NCI-H226 (cell line): ENCODE measurements at places on chromosomes 4 and X.
A peak's percentile ranks its signal among the peaks of the same experiment; 100 is the strongest.

- peak; percentile 78 for DNase-seq
Measured at GRCh38 chr4:101967697-101968346, 177.3 kb downstream of the BANK1 start.

DNA sequence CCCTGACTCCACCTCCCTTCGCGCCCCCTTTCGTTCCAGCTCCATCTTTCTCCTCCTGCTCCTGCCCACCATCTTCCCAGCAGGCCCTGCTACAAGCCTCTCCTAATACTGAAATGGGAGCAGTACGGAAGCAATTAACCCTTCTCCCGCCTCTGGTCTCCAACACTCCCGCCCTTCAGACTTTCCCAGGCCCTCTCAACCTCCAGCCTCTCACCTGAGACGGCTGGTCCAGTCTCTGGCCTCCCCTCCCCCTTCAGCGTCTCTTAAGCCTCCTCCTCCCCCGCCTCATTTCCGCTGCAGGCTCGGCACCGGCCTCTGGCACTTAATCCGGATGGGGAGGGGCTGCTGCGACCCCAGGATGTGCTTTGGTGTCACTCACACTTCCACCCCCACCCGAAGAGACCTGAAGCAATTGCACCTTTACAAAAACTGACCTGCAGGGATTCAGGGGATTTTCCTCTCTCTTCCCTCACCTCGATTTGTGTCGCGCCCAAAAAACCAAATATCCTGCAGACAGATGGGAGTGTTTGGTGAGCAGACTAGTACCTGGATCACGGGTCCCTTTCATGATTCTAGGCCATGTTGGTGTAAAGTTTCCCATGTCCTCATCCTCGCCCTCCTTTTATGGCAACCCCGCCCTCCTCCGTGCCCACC is 657 bp downstream of the TCEAL8 start:
- peak; percentile 48 for DNase-seq

GRCh38 chr4:19193274-19193981 is 1058.3 kb upstream of the SLIT2 start:
- DNase-seq: no peak

- DNase-seq: no peak
Measured at GRCh38 chr4:45063696-45064095, 337.3 kb upstream of the GNPDA2 start.
